ENCODE measurements at places on chromosomes 7 and 10. TPM values are rescaled to one million over a fixed set of nuclear protein-coding genes. Genes with fewer than 3 reads are reported as not detected.

- DNase-seq: no peak
Measured at GRCh38 chr7:121178869-121179497, 149.8 kb upstream of the WNT16 start.

DNA sequence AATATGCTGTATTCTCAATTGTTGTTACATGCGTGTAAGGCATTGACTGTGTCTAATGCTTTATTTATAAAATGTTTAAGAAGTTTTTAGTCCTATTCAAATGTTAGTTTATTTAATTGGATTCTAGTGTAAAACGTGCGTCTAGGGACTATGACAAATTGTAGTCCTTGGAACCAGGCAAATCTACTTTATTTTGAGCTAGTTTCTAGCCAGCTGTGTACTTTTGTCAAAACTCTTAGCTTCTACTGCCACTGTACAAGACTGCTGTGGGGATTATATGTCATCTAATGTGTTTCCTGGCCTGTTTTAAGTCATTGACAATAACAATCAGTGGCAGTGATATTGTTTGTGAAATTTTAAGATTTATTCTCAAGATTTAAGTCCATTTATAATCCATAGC is 220.5 kb upstream of the SEMA3D start:
- DNase-seq: no peak

DNA sequence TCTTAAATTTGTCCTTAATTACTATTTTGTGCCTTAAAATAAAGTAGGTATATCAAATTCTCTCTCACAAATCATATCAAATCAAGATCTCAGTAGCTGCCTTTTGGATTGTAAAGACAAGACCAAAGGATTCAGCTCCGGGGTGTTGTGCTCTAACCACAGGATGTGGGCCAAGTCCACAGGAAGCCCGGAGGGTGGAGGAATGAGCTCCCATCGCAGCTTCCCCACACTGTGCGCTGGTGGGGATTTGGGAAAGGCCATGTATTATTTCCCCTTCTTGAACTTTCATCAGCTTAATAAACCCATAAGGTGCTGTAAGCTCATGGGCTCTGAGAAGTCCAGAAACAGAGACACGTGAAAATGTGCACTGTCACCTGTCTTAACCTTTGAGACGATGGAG is 241.6 kb upstream of the TCERG1L start:
- no peak for DNase-seq

Gene TAS2R5
- 0.93 TPM for total RNA-seq

DNA sequence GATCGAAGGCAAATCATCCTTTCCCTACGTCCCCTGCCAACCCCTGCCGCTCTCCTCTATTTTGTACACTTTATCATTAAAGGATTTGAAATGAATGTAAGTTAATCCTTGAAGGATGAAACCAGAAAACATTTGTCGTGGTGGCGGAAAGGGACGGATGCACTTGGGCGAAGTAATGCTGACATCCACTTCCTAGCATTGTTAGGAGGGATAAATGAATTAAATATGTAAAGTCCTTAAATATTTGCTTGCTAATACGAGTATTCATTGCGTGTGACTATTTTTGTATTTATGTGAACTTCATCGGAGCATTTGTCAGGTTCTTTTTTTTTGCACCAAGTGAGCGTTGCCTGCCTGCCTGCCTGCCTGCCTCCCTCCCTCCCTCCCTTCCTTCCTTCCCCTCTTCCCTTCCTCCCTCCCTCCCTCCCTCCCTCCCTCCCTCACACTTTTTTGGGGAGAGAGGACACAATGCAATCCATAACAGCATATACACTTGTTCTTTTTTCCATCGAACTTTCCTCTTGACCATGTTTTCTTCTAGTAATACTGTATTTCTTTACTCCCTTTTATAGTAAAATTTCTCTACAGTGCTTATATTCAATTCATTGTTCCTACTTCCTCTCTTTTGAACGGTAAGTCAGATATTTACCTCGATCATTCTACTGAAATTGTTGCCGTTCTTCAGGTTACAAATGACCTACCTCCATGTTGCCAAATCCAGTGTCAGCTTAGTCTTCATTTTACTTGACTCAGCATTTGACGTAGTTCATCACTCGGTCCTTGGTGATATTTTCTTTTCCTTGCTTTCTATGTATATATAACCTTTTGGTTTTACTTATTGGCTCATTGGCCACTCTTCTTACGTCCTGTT is 831 bp downstream of the CCDC7 start:
- DNase-seq: no peak

DNA sequence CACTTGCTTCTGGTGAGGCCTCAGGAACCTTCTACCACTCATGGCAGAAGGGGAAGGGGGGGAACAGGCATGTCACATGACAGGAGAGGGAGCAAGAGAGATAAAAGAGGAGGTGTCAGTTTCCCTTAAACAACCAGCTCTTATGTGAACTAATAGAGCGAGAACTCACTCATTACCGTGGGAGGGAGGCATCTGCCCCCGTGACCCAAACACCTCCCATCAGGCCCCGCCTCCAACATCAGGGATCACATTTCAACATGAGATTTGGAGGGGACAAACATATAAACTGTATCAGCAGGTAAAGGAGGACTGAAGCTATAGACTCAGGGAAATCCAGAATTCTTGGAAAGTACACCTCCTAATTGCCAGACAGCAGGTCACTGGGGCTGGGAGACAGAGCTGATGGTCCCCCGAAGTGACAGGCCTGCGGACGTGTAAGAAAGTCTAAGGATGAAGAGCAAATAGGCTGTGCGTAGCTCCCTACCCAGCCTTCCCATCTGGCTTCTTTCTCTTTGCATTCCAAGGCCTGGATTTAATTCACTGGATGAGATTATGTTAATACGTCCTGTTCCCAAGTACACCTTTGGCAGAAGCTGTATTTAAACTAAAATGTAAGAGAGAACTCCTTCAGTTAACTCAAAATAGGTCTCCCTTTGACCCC is 186.7 kb upstream of the LYZL2 start:
- no peak for DNase-seq

Gene FEZF1
- total RNA-seq: not detected

Gene AP1S1
- total RNA-seq: 44.7 TPM

DNA sequence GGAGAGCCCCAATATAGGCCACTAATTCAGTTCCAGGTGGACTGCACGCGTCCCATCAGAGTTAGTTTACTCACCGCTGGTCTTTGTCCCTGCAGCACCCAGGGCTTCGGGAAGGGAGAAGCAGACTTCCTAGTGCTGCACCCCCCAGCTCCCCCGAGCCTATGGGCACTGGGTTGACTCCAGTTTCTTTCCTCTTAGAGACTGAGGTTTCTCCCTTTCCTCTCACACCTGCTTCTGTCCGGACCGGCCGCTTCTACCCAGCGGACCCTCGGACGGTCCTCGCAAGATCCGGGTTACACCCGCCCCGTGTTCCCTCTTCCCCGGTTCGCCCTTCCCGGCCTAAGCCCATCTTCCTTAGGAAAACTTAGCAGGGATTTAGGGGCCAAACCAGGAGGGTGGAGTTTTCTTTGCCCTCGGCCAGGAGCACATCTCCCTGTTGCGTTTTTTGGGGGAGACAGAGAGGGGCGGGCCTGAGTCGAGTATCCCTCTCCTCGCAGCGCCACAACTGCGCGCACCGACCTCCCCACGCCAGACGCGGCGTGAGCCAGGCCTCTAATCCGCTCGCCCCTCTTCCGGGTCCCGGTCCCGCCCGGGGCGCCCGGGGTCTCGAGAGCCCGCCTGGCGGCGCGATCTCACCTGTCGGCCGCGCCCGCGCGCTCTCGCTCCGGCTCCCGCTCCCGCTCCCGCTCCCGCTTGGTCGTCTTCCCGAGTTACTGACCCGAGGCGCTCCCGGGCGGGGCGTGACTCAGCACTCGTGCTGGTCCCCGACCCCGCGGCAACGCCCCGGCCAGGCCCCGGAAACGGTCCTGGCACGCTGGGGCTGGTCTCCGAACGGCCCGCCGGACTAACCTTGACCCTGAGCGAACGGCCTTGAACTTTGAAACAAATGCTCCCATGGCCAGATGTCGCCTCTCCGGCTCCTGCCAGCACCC is at the start of gene AIFM2:
TSS of gene AIFM2 (minus strand) at position 728 of the 932 bp plus-strand sequence. CDS start 8,741 bp downstream, outside the sequence.
- DNase-seq: peak; percentile 54

Gene CTAGE4
- total RNA-seq: 3.1 TPM

- no peak for DNase-seq
Measured at GRCh38 chr7:14018751-14019150, 29.3 kb upstream of the ETV1 start.

GRCh38 chr10:93458821-93459257 is 23.3 kb downstream of the MYOF start:
- peak; percentile 36 for DNase-seq

- DNase-seq: no peak
Measured at GRCh38 chr10:106757521-106757920, 407.0 kb downstream of the SORCS1 start.

DNA sequence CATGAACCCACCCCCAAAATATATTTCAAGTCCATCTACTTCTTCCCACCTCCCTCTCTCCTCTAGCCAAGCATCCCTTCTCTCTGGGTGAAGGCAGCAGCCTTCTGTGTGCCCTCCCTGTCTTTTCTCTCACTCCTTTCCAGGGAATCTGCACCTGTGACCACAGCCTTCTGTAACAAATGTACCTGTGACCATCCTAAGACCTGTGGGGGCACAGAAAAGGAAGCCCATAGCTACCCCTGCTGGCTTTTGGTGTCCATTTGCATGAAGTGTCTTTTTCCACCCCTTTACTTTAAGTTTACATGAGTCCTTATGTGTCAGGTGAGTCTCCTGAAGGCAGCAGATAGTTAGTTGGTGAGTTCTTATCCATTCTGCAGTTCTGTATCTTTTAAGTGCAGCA is 2.0 kb upstream of the TBXAS1 start:
- DNase-seq: peak; percentile 18

DNA sequence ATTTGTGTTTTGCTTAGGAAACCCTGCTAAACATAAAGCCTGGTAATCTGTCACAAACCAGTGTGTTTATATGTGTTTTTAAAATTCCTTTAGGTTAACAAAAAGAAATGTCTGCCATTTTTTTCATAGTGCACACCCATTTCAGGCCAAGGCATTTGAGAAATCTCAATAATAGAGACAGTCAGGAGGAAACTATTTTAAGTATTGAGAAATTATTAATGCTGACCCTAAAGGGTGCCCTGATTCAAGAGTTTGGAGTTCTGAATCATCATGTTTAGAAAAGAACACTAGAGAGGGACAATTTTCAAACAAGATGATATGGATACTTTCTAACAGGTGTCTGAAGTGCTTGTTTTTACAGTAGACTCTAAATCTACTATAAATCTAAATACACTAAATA is 28.7 kb downstream of the MALRD1 start:
- no peak for DNase-seq

Gene SYT15
- total RNA-seq: 0.51 TPM

- DNase-seq: no peak
Measured at GRCh38 chr7:102944241-102944640, 31.4 kb downstream of the LRRC17 start.

DNA sequence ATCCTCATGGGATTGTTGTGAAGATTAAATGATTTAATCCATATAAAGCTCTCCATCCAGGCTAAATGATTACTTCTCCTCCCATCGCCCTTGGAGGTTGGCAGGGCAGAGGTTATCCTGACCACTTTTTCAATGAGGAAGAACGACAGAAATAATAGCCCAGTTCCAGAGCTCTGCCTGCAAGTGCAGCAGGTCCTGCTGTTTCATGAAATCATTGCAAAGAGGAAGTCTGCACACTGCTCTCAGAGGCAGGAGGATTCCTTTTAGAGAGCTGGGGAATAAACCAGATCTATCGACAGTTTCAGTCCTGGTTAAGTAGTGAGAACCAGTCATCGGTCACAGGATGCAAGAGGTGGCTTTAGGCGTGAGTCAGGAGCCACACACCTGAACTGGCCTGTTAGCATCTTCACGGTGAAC is 25.0 kb upstream of the CDH23 start:
- DNase-seq: no peak

Gene FLNC
- not detected for total RNA-seq

Gene FKBP6
- not detected for total RNA-seq

GRCh38 chr7:79822620-79823240 is 311.9 kb upstream of the GNAI1 start:
- DNase-seq: no peak

DNA sequence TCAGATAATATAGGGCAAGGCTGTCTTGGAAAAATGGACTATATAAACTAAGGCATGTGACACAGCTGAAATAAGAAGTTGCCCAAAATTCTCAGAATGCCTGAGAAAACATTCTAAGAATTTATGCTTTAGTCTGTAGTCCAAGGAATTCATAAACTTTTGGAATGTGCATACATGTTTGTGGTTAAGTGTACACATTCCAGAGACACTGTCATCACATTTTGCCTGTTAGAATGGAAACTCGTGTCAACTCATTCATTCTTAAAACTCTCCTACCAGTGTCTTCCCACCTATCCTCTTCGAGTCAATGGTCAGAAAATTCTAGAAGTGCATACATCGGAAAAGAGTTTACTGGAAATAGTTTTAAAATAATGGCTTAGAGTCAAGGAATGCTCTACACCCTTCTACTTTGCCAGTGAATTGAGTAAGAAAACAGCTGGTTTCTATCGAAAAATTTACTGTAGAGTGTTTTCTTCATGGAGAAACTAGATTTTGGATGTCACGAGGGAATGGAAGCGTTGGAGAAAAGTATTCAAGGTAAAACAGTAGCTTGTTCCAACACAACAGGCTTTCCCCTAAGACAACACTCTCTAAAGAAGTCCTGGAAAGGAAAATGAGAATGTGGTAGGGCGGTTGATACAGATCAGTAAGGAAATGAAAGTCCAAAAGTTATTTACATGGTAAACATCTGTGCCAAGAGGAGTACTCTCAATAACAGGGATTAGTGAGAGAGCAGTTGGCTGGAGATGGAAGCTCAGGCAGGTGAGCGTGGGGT is 1177.6 kb upstream of the C7orf33 start:
- DNase-seq: no peak

Gene RNF32
- 1.4 TPM for total RNA-seq

DNA sequence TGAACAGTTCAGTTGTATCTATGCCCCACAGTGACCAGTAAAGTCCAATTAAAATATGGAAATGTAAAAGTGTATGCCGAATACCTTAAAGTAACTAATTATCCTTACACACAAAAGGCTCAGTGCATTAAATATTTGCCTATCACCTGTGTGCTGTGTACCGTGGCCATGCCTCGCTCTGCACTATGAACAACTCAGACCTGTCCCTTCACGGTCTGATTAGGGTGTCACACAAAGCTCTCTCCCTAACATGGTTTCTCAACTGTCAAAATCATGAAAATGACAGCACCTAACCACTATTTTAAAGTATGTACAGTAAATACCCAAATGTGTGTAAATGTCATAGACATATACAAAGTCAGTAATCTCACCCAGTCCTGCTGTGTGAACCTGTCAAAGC is 43.1 kb downstream of the STK17A start:
- no peak for DNase-seq

Gene CHN2
- 0.53 TPM for total RNA-seq

Gene CYP2C9
- total RNA-seq: 0.17 TPM

- no peak for DNase-seq
Measured at GRCh38 chr10:109880886-109881768, 42.2 kb downstream of the XPNPEP1 start.
